Motor neuron (in vitro differentiated cells): ENCODE measurements at places on chromosomes 6 and 20.

DNA sequence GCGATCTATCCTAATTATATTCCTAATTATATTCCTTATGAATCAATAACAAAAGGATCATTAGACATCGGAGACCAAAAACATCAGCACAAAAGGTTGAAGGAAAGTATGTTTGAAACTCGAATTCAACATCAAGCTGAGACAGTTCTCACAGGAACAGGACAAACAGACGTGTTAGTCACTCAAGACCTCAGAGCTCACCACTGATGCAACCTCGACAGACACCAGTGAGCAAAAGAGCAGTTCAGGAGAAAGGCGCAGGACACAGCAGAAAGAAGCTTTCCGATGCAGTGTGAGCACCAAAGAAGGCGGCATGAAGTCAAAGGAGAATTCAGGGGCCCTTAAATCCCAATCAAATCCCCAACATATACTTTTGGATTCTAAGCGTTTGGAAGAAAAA lies 6.3 kb upstream of the RAMACL start:
- ATAC-seq: peak; percentile 55

- ATAC-seq: no peak
Measured at GRCh38 chr20:47258745-47259695, 97.5 kb downstream of the ZMYND8 start.

DNA sequence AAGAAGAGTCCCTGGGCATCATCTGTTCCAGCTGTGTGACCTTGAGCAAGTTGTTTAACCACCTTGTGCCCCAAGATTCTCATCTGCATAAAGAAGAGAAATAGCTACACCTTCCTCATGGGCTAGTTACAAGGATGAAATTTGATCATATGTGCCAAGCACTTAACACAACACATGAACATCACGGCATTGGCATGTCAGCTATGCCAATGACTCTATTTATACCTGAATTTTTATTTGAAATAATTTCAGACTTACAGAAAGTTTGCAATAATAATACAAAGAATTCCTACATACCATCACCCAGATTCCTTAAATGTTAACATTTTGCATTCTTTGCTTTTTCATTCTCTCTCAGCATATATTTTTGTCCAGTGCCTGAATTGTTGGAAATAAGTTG lies 21.0 kb upstream of the TCF15 start:
- no peak for ATAC-seq

GRCh38 chr6:31687860-31688693 lies 7.2 kb upstream of the LY6G5C start:
- ATAC-seq: no peak

DNA sequence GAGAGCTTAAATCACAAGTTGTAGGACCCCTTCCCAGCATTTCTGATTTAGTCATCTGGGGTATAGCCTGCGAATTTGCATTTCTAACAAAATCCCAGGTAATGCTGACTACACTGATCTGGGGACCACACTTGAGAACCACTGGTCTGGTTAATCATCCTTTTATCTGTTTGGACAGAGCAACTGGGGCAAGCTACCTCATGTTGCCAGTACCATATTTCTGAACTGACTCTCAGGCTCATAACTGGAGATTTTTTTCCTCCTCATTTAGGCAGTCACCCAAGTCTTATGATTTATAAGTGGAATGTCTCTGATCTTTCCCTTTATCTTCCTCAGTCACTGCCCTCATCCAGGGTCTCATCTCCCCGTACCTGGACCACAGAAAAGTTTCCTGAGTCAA lies 12.0 kb upstream of the GTF3C6 start:
- no peak for ATAC-seq

- ATAC-seq: no peak
Measured at GRCh38 chr6:108744996-108745395, 103.2 kb upstream of the ARMC2 start.

- ATAC-seq: no peak
Measured at GRCh38 chr6:13445005-13445743, 42.2 kb downstream of the GFOD1 start.

DNA sequence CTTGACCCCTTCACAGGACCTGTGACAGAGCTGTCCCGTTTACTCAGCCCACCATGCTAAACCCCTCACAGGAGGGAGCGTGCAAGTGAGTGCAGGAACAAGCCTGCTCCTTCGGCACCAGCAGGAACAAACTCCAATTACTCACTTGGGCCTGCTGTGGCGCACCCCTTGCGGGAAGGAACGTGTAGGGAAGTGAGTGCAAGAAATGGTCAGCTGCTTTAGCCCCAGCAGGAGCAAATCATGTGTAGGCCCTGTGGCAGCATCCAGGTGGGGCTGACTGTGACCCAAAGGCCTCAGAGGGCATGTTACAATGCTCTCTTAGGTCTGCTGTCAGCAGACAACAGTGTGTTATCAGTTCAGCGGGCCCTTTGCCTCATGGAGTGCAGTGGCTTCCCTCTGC lies 574.4 kb downstream of the PRKN start:
- no peak for ATAC-seq

DNA sequence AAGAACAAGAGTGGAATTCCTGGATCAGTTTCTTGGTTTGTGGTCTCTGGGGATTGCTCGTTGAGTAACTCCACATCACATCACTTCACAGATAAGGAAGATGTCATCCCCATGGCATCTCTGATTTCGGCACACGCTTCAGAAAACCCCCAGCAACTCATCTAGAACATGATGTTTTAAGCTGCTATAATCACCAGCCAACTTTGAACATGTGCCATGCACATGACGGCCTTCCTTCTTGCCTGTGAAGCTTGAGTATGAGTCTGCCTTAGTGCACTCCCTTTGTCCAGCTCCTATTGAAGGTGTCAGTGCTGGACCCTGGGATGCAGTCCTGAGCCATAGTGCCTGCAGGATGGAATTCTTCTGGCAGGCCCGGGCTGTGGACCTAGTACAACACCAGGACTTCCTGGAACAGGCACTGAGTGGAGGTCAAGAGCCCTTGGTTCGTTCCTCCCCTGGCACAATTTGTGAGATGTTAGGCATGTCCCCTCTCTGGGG lies 231.5 kb upstream of the SUPT3H start:
- no peak for ATAC-seq

DNA sequence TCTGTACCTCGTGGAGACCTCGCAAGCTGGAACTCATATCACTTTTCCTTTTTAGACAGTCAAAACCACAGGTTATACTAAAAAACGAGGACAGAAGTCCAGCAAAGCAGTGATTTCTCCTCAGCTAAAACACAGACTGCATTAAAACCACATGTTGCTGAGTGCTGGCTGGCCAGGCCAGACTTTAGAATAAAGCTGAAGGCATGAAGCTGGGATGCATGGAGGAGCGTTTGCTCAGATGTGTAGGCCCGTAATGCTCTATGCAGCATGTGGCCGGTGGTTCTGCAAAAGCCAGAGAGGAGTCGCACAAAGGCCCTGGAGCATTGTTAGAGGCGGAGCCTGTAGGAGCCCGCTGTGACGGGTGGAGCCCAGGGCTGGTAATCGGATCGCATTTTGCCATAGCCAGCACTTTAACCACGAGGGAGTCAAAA lies 83.6 kb downstream of the SMOC2 start:
- no peak for ATAC-seq

GRCh38 chr20:48224533-48225050 lies 439.3 kb upstream of the SULF2 start:
- peak; percentile 34 for ATAC-seq

DNA sequence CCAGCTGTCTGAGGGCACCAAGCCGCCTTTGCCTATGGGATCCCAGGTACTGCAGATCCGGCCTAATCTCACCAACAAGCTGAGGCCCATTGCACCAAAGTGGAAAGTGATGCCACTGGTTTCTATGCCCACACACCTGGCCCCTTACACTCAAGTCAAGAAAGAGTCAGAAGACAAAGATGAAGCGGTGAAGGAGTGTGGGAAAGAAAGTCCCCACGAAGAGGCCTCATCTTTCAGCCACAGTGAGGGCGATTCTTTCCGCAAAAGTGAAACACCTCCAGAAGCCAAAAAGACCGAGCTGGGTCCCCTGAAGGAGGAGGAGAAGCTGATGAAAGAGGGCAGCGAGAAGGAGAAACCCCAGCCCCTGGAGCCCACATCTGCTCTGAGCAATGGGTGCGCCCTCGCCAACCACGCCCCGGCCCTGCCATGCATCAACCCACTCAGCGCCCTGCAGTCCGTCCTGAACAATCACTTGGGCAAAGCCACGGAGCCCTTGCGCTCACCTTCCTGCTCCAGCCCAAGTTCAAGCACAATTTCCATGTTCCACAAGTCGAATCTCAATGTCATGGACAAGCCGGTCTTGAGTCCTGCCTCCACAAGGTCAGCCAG lies 283.0 kb downstream of the TSHZ2 start:
- no peak for ATAC-seq

- no peak for ATAC-seq
Measured at GRCh38 chr6:36195471-36196112, 952 bp upstream of the BRPF3 start.

DNA sequence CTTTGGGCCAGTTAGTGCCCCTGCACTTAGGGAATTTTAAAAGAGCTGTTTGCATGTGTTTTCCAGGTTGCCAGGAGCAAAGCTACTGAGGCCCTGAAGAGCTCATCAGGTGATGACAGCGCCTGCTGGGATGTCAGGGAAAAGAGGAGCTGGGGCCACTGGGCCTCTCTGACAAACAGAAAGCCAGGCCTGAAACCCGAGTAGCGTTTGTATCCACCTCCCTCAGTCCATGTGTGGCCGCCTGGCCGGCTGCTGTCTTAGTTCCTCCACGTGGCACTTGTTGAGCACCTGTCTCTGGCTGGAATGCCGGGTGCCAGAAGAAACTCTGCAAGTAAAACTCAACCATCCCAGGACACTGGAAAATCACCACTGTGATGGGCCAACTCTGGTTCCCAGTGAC lies 601.2 kb downstream of the CDH26 start:
- ATAC-seq: peak; percentile 28

DNA sequence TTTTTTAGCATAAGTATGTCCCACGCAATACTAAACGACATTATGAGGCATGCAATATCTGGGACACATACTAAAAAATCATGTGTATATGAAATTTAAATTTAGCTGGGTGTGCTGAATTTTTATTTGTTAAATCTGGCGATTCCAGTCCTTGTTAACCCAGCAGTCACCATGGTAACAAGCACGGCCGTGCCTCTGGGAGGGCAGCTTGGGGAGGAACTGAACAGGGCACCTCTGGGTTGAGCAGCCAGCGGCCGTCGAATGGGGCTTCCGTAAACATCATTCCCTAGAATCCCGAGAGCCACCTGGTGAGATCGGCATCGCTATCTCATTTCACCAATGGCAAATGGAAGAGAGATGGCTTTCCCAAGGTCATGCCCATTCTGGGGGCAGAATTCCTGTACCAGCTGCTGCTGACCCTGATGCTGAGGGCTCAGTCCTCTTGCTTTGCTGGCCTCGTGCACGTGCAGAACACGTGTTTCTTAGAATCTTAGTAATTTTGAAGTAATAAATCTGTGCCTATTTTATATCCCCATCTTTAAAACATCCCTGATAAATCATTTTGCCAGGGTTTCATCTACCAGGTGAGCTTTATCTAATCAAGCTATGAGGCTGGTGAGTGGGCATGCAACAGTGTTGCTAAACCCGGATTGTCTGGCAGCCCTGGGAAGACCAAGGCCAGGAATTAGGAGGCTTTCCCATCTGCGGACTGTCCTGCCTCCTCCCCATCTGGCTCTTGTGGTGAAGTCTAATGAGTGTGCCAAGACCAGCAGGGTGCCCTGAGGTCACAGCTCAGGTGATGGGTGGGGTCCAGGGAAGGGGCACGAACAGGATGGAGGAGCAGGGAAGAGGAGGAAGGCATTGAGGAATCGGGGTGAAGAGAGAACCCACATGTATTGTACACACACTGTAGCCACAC lies 85.1 kb downstream of the AGPAT4 start:
- ATAC-seq: no peak

DNA sequence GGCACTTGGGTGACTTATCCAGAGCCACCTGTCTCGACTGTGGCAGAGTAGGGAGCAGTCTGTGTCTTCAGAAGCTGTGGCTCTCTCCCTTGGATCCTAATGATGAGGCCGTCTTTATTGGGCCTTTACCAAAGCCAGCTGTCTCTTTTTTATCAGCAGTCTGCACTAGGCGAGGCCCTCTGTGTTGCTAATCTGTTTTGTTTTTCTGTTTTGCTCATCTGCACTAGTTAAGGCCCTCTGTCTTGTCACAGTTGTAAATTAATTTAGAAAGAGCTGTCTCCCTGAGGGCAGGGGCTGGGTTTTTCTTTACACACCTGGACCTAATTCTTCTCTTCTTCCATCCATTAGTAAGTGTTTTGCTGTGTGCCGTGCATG lies 45.0 kb downstream of the CDS2 start:
- no peak for ATAC-seq

DNA sequence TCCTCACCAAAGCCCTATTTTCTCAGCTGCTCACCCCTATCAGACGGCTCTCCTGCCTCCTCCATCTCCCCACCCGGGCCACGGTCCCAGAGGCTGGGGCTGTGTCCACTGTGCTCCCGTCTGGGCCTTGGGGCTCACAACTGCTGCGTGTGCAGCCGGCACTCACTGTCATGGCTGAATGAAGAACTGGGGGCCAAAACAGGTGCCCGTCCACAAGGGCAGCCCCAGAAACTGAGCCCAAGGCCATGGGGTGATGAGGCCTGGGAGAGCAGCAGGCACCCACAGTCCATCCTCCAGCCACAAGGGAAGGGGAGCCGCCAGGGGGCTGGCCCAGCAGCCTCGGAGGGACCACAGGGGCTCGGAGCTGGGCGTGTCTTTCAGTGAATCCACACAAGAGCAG lies 159.5 kb downstream of the DLL1 start:
- ATAC-seq: no peak

GRCh38 chr20:35257175-35257909 lies 20.6 kb downstream of the MMP24OS start:
- ATAC-seq: no peak

- ATAC-seq: peak; percentile 79
Measured at GRCh38 chr6:97947841-97948240, 664.8 kb upstream of the MMS22L start.

- peak; percentile 72 for ATAC-seq
Measured at GRCh38 chr6:3157131-3157933, at the start of gene TUBB2A. TSS of gene TUBB2A (minus strand) at chr6:3157544. CDS start at chr6:3157463, 81 bp downstream.

- ATAC-seq: no peak
Measured at GRCh38 chr6:117666881-117667280, 8.4 kb upstream of the NUS1 start.

DNA sequence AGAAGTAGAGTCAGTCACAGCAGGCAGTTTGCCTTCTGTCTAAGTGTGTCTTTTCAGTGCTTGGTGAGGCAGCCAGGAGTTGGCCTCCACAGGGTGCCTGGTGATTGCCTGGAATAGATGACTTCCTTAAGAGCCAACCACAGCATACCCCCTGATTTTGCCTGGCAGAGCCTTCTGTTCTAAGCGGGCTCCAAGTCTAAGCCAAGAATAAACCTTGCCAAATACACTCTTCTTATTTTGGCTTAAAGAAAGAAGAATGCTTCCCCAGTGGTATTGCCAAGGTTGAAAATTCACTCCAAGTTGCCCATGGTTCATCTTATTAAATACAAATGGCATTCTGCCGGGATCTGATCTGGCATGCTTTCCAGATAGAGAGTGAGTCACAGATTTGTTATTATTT lies 1424.8 kb upstream of the EYS start:
- ATAC-seq: no peak

DNA sequence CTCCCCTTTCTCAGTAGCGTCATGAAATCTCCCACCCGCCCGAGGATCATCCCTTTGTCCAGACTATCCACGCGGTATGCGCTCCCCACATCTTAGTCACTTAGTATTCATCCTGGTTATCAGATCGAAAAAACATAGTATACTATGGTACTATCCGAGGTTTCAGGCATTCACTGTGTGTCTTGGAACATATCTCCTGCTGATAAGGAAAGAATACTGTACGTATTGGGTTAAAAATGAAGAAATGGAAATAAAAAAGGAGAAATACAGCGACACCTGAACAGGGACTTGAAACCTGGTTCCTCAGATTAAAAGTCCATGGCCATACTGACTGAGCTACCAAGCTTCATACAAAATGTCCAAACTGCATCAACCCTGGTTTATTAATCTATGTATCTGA lies 14.0 kb downstream of the HMGN4 start:
- ATAC-seq: no peak

- ATAC-seq: no peak
Measured at GRCh38 chr20:19774135-19774933, 16.3 kb downstream of the RIN2 start.
